Astrocyte of the cerebellum (primary cell): ENCODE measurements at places on chromosomes 11 and 22.

DNA sequence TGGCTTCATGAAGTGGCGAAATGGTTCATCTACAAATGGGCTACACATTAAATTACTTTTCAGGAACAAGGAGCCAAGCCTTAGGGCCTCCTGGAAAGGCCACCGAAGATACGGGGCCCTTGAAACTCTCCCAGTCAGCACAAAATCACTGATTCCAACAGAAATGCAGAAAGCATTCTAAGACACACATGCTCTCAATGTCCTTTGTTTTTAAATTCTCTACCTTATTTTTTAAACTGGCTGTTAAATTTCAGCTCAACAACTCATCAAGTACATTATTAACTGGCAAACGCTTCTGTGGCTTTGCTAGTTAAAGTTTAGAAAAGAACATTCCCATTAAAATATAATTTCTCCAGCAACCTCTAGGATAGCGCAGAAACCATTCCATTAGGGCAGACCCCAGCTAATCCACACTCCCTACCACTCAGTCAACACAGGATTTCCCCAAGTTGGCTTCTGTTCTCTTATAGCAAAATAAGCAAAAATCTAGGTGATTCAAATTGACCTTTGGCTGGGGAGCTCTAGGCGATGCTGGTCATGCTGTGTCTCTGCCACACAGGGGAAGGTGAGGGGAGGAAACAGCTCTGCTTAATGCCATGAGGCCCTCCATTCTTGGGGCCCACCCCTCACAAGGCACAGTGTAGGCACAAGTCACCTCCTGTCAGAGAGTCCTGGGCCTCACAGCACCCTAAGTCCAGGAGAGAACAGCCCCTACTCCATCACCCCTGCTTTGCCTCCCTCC lies 47.1 kb downstream of the PLEKHA7 start:
- DNase-seq: no peak

DNA sequence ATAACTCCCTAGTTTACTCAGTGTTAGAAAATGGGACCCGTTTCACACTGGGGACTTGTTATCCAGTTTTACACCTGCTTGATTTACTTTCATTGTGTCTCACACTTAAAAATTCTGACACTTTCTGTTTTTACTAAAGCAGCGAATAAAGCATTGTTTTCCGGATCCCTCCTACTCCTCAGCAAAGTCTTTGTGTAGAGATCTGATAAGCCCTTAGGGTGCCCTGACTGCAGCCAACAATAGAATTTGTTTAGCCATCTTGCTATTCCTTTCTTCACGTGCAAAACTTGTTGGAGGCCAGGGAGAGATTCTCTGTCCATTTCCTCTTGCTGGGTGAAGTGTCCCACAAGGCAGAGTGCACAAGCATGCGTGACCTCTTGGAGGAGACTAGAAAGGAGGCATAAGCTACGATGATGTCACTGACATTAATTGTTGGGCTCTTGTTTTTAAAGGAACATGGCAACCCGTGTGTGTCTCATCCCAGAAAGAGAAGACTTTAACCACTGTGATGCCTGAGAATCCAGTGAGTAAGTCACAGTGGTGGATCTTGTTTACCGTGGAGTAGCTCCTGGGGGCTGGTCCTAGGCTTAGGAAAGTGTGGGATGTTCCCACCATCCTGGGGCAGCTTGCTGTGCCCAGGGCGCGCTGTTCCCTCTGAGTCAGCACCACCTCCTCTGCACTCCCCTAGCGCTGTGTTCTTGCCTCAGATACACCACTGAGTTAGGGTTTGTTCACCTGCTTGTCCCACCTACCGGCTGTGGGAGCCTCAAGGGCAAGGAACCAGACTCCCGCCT lies 27.7 kb downstream of the MICAL2 start:
- peak; percentile 88 for DNase-seq

- no peak for DNase-seq
Observed at GRCh38 chr22:49152939-49153770, 674.5 kb downstream of the BRD1 start.

DNA sequence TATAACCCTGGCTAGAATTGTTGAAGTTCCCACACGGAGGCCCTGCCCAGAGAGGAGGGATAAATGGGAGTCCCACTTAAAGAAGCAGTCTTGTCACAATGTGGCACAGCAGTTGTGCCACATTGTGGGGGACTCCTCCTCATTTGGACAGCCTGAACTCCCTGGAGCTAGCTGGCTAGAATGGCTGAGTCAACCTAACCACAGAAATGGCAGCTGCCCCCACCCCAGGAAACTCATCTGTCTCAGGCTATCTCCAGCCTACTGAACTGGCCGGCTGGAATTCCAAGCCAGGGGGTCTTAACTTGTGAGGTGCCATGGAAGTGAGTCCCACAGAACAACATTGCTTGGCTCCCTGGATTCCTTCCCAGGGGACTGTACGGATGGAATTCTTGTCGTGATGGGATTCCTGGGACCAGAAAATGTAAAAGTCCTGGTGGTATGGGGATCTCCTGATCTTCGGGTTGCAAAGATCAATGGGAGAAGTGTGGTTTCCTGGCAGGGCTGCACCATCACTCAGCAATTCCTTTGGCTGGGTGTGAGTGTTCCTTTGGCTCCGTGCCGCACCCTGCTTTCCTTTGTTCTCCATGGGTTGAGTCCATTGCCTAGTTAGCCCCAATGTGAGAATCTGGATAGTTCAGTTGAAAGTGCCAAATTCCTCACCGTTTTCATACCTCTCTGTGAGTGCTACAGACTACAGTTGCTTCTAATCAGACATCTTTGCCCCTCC lies 791.2 kb upstream of the FAT3 start:
- DNase-seq: peak; percentile 28

- DNase-seq: no peak
Observed at GRCh38 chr11:57935402-57936049, 88.2 kb upstream of the OR9Q1 start.

- no peak for DNase-seq
Observed at GRCh38 chr11:116852261-116853031, 15.0 kb upstream of the APOA1 start.

GRCh38 chr11:32752001-32752400 lies 42.5 kb downstream of the CCDC73 start:
- no peak for DNase-seq

DNA sequence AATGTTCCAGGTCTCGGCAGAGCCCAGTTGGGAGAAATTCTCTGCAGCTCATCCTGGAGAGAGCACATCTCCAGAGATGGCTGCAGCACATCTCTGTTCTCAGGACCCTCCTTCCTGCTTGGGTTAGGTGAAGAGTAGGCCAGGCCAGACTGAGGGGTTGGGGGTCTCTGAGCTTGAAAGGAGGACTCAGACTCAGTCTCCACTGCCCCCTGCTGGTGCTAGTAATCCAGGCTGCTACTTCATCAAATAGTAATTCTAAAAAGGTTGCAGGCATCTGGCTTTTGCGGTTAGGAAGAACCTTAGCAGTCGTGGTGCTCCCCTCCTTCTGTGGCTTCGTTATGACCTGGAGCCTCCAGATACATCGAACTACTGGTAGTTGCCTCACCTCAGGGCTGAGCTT lies 9.7 kb downstream of the TUB start:
- no peak for DNase-seq

GRCh38 chr11:19868281-19868821 lies 155.7 kb downstream of the NAV2 start:
- DNase-seq: peak; percentile 72

DNA sequence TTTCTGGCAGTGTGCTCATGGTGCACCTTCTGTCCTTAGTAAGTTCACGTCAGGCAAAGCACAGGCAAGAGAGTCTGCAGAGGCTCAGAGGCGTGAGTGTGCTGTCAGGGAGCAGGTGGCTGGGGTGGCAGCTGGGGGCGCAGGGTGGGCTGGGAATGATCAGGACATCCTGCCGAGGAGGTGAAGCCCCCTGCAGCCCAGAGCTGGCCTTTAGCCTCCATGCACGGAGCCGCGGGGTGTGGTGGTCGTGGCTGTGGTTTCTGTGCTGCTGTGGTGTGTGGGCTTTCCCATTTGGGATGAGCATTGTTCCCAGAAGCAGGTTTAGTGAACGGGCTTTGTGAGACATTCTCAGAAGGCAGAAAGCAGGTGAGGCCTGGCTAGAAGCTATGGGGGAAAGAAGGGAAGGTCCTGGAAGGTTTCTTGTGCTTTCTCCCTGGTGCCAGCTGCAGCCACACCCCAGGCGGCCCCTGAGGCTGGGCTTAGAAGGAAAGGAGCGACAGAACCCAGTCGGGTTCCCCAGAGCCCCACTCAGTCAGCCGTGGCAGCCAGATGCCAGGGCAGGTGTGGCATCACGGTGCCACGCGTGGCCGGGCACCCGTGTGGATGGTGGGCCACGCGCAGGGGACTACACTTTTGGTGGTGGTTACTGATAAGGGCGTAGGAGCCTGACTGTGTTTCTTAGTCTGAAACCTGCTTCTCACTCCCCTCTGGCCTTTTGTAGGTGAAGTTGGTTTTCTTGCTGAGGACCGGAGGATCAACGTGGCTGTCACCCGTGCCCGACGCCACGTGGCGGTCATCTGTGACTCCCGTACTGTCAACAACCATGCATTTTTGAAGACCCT lies 32.0 kb downstream of the IGHMBP2 start:
- no peak for DNase-seq

- no peak for DNase-seq
Observed at GRCh38 chr22:25348391-25348790, 129.0 kb downstream of the CRYBB2 start.

DNA sequence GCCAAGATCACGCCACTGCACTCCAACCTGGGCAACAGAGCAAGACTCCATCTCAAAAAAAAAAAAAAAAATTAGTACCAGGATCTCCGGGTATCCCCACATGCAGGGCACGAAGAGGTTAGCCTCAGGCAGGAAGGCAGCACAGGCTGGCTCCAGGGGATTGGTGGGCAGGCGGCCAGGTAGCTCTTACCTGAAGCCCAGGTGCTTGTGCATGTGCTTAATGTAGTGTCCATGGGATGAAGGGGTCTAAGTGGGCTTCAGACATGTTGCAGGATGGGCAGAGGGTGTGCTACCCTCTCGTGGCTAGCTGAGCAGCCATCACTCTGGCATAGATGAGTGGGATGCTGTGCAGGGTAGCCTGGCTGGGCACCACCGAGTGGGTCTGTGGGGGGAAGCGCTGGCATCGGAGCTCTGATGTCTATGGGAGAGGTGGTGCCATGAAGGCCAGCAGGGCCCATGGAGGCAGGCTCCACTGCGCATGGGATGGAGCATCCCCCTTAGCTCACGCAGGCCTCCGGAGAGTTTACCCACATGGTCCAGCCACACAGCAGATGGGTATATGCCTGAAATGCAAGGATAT lies 11.0 kb downstream of the RFPL1 start:
- DNase-seq: no peak

- DNase-seq: peak; percentile 68
Observed at GRCh38 chr11:122215244-122215992, 99.4 kb upstream of the BLID start.

DNA sequence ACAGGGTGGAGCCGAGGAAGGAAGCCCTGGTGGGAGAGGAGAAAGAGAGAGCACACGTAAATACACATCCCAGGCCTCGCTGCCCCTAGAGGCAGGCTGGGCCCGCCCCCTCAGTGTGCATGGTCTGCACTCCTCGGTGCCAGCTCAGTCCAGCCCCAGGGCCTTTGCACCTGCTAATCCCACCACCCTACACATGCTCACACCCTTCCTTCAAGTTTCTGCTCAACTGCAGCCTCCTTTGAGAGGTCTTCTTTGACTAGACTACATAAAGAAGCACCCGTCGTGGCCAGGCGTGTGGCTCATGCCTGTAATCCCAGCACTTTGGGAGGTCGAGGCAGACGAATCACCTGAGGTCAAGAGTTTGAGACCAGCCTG lies 5.5 kb downstream of the IL2RB start:
- DNase-seq: no peak

- no peak for DNase-seq
Observed at GRCh38 chr11:82869657-82870056, 30.6 kb downstream of the PRCP start.

DNA sequence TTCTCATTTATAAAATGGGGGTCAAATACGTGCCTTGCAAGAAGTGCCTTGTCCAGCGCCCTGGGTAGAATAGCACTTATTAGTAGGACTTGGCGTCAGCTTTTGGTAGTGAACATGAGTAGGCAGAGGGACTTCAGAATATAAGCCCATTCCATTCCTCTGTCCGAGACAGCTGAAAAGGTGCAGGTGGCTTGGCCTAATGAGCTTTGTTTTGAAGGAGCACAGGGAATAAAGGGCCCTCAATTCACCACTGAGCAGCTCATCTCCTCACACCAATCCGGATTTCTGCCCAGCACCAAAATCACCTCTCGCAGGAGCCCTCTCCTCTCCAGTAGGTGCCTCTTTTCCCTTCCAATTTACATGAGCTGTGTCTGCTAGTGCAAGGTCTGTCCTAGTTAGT lies 91.2 kb downstream of the DSCAML1 start:
- DNase-seq: no peak

DNA sequence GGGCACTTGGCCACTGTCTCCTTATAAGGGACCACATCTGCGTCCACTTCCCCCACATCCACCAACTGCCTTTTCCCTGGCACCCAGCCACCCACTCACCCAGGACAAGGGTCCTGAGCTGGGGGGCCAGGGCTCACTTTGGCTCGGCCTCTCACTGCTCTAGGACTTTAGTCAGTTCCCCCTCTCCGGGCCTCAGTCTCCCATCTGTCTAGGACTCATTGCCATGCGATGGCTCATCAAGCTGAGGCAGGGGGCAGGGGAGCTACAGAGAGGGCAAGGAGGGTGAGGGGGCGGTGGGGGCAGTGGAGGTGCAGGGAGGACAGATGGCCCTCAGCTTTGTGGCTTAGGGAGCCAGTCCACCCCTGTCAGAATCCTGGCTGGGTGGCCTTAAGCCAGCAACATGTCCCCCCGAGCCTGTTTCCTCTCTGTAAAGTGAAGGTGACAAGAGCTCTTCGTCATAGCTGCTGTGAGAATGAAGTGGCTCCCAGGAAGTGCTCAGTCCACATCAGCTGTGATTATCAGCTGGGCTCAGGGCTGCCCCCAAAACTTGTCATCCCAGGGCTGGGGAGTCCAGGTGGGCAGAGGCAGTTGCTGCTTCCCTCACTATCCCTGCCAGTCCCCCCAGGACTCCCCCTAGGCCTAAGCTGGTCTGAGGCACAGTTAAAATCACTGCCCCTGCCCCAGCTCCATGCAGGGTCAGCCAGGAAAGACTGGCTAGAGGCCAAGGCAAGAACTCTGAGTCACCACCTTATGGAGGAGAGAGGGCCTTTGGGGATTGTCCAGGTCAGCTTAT lies 14.9 kb downstream of the RAC2 start:
- DNase-seq: peak; percentile 66

- no peak for DNase-seq
Observed at GRCh38 chr22:49962751-49963646, 2.4 kb downstream of the PIM3 start.

DNA sequence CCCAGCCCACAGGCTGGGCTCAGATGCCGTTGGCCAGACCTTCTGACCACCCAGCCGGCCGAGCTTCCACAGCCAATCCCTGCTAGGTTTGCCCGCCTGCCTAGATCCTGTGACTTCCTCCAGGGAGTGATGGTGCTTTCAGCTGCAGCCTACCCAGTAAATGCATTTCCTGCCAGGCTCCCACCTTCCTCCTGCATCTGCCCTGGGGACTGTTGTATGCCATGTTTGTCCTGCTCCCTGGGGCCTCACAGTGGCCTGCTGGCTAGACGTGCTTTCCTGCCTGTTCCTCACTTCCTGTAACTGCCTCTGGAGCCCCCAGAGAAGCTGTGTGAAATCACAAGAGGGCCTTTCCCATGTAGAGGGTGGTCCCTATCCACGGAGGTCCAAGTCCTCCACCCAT lies 86.2 kb downstream of the GALNT18 start:
- DNase-seq: no peak
